Uterus (tissue), 4 donors: ENCODE measurements at places on chromosomes 7 and 10. TPM values are rescaled to one million over a fixed set of nuclear protein-coding genes. Genes with fewer than 3 reads are reported as not detected.

DNA sequence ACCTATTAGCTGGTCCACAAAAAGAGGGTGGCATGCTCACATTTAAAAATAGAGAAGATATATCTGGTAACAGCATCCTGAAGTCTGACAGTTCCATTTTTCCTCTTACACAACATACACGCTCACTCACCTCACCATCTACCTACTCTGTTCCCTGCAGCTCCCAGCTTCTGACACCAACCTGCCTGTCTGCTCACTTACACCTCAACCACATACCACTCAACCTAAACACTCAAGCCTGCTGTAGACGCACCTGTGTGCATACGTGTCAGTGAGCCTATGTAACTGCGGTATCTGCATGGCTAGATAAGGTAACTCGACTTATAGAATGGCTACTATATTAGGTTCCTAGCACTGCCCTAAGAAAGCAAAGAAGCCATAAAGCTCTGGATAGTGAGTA, 174.9 kb downstream of the DGKI start:
- H3K36me3 ChIP-seq = no peaks in the 10 kb centered on the region
- H3K4me3 ChIP-seq = no peak overlapping the region
- DNase-seq = no peak
- H3K4me1 ChIP-seq = no peaks in the 10 kb centered on the region
- no peak overlapping the region for H3K27ac ChIP-seq

- H3K36me3 ChIP-seq = no peaks in the 10 kb centered on the region
- H3K4me3 ChIP-seq = peak overlapping the region; percentile 66
- no peaks in the 10 kb centered on the region for H3K27me3 ChIP-seq
- H3K27ac ChIP-seq = peak overlapping the region; percentile 92
Observed at GRCh38 chr10:24951201-24952142, 934 bp downstream of the PRTFDC1 start.

DNA sequence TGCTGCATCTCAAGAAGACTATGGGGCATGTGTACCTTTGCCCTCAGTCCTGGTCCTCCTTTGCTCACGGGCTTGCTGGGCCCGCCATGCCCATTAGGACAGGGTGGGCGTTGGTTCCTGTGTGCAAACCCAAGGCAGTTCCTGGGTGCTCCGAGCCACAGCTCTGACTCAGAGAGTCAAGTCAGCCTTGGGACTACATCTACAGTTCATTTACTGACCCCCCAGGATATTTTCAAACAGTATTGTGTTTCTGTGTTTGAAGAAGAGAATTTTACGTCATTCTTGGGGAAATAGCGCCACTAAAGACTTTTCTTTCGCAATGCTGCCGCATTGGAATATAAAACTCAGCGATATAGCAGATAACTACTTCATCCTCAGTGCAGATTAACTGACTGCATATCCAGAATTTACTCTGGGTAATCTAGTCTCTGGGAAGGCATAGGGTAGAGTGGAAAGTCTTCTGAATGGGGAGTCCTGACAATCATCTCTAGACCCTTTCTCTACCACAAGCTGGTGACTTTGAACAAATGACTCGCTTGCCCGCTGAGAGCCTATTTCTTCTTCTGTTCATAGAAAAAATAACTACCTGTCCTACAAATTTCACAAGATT, 638.9 kb upstream of the FZD8 start:
- DNase-seq = no peak
- no peak overlapping the region for H3K4me3 ChIP-seq
- H3K36me3 ChIP-seq = no peaks in the 10 kb centered on the region
- no peaks in the 10 kb centered on the region for H3K4me1 ChIP-seq

Gene NKX2-3
- total RNA-seq = not detected

- H3K27ac ChIP-seq = peak overlapping the region; percentile 75
- no peaks in the 10 kb centered on the region for H3K27me3 ChIP-seq
- H3K4me3 ChIP-seq = no peak overlapping the region
- no peaks in the 10 kb centered on the region for H3K36me3 ChIP-seq
Observed at GRCh38 chr10:77873536-77874380, 52.8 kb downstream of the DLG5 start.

- no peak overlapping the region for H3K4me3 ChIP-seq
- no peaks in the 10 kb centered on the region for H3K36me3 ChIP-seq
- DNase-seq = no peak
Observed at GRCh38 chr10:113977174-113977573, 66.5 kb upstream of the ADRB1 start.

Gene ERVW-1
- not detected for total RNA-seq

GRCh38 chr7:154868921-154869320, 134.0 kb downstream of the PAXIP1 start:
- DNase-seq = no peak
- H3K4me1 ChIP-seq = no peaks in the 10 kb centered on the region
- no peaks in the 10 kb centered on the region for H3K27me3 ChIP-seq
- no peak overlapping the region for H3K27ac ChIP-seq
- no peak overlapping the region for H3K4me3 ChIP-seq
- no peaks in the 10 kb centered on the region for H3K36me3 ChIP-seq

DNA sequence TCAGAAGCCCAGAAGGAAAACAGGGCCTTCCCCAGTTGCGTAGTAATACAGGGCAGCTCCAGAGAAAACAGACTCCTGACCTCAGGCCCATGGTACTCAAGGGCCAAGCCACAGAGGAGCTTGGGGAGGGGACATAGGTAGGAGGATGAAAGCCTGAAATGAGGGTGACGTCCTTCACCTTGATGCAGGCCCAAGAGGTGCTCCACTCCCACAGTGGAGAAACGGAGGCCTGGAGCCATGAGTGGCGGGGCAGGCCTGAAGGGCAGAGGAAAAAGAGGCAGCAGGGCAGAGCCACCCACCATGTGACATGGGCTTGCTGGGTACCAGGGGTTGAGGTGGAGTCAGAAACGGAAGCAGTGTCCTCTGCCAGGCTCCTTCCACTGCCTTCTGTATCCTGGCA, 83.0 kb downstream of the C10orf105 start:
- no peaks in the 10 kb centered on the region for H3K36me3 ChIP-seq
- DNase-seq = no peak
- H3K4me3 ChIP-seq = no peak overlapping the region
- H3K4me1 ChIP-seq = no peaks in the 10 kb centered on the region

Gene SORCS1
- total RNA-seq = 7.4 TPM

- no peaks in the 10 kb centered on the region for H3K36me3 ChIP-seq
- no peak overlapping the region for H3K4me3 ChIP-seq
- no peaks in the 10 kb centered on the region for H3K27me3 ChIP-seq
- H3K27ac ChIP-seq = no peak overlapping the region
- DNase-seq = no peak
Observed at GRCh38 chr7:17097668-17098297, 200.7 kb upstream of the AHR start.

DNA sequence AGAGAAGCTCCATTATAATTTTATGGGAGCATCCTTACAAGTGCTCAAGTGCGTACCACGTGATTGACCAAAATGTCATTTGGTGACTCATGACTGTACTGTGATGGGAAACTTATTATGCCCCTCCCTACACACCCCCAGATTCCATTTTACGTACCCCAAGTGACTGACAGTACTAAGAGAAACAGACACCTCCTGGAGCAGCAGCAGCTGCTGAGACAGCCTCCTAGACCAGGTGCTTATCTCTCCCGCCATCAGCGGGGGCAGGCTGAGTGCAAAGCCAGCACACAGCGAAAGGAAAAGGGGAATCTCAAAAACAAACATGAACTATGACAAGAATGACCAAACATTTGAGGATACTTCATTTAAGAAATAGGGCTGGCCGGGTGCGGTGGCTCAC, 4.2 kb upstream of the ADAM12 start:
- no peak for DNase-seq
- H3K27me3 ChIP-seq = no peaks in the 10 kb centered on the region
- no peak overlapping the region for H3K27ac ChIP-seq
- peaks cover 2% of the 10 kb centered on the region for H3K4me1 ChIP-seq

- no peak overlapping the region for H3K27ac ChIP-seq
- H3K4me3 ChIP-seq = no peak overlapping the region
- no peaks in the 10 kb centered on the region for H3K27me3 ChIP-seq
- H3K4me1 ChIP-seq = no peaks in the 10 kb centered on the region
Observed at GRCh38 chr10:123517426-123517825, 148.7 kb upstream of the GPR26 start.

GRCh38 chr10:10020945-10021344, 996.7 kb upstream of the CELF2 start:
- no peaks in the 10 kb centered on the region for H3K4me1 ChIP-seq
- H3K4me3 ChIP-seq = no peak overlapping the region
- no peak for DNase-seq
- no peaks in the 10 kb centered on the region for H3K27me3 ChIP-seq
